ENCODE measurements at places on chromosomes 13 and 19. TPM values are rescaled to one million over a fixed set of nuclear protein-coding genes. Genes with fewer than 3 reads are reported as not detected.

ZNF28 gene
- total RNA-seq: 27.2 TPM

CPB2 gene
- total RNA-seq: 0.18 TPM

ZSCAN18 gene
- not detected for total RNA-seq

MCF2L gene
- 24.4 TPM for total RNA-seq

TTC9B gene
- not detected for total RNA-seq

KL gene
- total RNA-seq: 1.3 TPM

SBK3 gene
- 2.4 TPM for total RNA-seq

ONECUT3 gene
- total RNA-seq: not detected

C19orf73 gene
- 1.7 TPM for total RNA-seq

GRCh38 chr13:75513271-75513670 is 24.4 kb downstream of the COMMD6 start:
- no peak for DNase-seq
- H3K27me3 ChIP-seq: no peaks in the 10 kb centered on the region
- H3K36me3 ChIP-seq: no peaks in the 10 kb centered on the region
- no peak overlapping the region for H3K4me3 ChIP-seq
- H3K4me1 ChIP-seq: no peaks in the 10 kb centered on the region

DNA sequence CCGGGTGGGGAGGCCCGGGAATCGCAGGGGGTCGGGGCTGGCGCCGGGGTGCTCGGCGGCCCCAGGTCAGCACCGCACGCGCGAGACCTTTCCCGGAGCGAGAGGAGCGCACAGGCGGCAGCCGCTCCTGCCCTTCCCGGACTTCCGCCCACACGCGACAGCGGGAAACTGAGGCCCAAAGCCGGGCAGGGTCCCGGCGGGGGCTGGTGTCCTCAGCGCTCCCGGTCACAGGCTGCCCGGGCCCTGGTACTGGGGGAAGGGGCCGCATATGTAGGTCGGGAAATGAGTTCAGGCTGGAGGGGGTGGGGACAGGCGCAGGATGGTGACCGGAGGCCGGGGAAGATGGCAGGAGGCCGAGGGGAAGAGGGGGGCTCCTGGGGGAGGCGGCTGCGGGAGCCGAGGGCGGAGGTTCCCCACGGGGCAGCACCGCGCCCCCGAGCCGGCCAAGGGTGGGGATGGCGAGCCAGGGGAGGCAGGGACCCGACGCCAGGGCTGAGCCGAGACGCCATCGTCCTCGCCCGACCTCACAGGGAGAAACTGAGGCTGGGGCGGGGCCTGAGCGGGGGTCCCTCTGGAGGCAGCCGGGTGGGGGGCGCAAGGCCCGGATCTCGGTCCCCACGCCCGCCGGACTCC is 662 bp downstream of the CBARP start:
- no peak overlapping the region for H3K27ac ChIP-seq
- H3K36me3 ChIP-seq: no peaks in the 10 kb centered on the region
- peak overlapping the region; percentile 79 for H3K4me3 ChIP-seq
- no peak for DNase-seq
- no peaks in the 10 kb centered on the region for H3K27me3 ChIP-seq

DNA sequence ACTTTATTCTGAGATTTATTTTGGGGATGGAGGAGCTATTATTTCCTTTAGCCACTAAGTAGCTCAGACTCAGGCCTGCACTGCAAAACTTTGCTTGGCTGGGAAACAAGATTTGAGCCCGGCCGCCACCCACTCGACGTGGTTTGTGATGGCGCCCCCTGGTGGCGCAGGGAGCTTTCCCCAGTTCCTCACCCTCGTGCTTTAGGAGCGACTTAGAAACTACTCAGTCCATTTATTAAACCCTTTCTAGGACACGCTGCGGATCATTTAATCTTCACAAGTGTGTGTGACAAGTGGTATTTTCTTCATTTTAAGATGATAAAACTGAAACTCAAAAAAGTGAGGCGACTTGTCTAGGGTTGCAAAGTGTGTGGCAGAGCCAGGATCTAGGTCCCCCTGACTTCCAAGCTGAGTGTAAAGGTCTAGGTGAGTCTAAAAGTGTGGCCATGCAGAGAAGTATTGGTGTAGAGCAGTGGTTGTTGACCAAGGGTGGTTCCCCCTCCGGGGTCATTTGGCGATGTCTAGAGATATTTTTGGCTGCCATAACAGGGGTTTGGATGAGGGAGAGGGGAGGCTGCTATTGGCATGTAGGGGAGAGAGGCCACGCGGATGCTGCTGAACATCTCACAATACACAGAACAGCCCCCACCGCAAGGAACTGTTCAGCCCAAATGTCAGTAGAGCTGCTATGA is 2.2 kb downstream of the CXCL17 start:
- peak overlapping the region; percentile 61 for H3K27ac ChIP-seq
- H3K27me3 ChIP-seq: no peaks in the 10 kb centered on the region
- DNase-seq: peak; percentile 82
- H3K4me3 ChIP-seq: no peak overlapping the region
- peaks cover 55% of the 10 kb centered on the region for H3K4me1 ChIP-seq

- no peaks in the 10 kb centered on the region for H3K36me3 ChIP-seq
- H3K27me3 ChIP-seq: no peaks in the 10 kb centered on the region
- H3K4me3 ChIP-seq: no peak overlapping the region
- peaks cover 11% of the 10 kb centered on the region for H3K4me1 ChIP-seq
- no peak overlapping the region for H3K27ac ChIP-seq
Observed at GRCh38 chr19:33241091-33241529, 15.5 kb upstream of the SLC7A10 start.

- no peak overlapping the region for H3K4me3 ChIP-seq
- peaks cover 7% of the 10 kb centered on the region for H3K4me1 ChIP-seq
- H3K27me3 ChIP-seq: no peaks in the 10 kb centered on the region
Observed at GRCh38 chr13:27465611-27466010, 15.2 kb upstream of the MTIF3 start.

- no peak overlapping the region for H3K4me3 ChIP-seq
- no peak for DNase-seq
- H3K27ac ChIP-seq: no peak overlapping the region
Observed at GRCh38 chr13:44507639-44508038, 68.5 kb downstream of the TSC22D1 start.

GRCh38 chr19:48508729-48509411 is 2.8 kb downstream of the LMTK3 start:
- no peaks in the 10 kb centered on the region for H3K27me3 ChIP-seq
- H3K4me1 ChIP-seq: 0 out of 2 replicates have a peak, but pooled peaks cover 12% of the 10 kb centered on the region
- no peak overlapping the region for H3K4me3 ChIP-seq
- no peak overlapping the region for H3K27ac ChIP-seq
- DNase-seq: no peak

DNA sequence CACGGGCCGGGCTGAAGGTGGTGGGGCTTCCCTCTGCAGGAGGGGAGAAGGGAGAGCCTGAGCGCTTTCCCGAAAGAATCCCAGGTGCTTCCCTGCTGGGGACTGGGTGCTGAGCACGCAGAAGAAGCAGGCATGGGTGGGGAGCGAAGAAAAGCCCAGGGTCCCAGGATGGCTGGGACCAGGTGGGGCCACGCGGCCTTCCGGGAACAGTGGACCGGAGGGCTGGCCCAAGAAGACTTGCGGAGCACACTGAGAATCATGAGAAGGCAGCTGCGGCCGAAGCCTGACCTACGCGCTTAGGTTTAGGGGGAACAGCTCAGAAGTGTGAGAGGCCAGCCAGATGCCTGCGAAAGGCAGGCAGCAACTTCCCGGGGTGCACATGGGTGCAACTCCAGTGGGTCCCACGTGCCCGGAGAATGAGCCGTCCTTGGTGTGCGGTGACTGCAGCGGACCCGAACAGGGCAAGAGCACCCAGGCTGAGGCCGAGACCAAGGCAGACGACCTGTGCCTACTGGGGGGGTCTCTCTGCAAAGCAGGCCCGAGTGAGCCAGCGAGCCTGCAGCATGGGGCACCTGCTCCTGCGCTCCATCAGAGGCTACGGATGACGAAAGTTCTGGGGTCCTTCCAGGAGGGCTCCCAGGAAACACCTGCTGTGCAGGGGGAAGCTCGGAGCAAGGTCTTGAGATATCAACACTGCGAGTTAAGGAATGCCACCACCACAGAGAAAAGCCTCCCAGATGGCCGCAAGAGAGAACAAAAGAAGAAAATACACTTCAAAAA is 52.4 kb downstream of the MLLT1 start:
- H3K4me3 ChIP-seq: no peak overlapping the region
- DNase-seq: no peak
- no peak overlapping the region for H3K27ac ChIP-seq
- no peaks in the 10 kb centered on the region for H3K27me3 ChIP-seq
- H3K4me1 ChIP-seq: no peaks in the 10 kb centered on the region
- H3K36me3 ChIP-seq: no peaks in the 10 kb centered on the region

DNA sequence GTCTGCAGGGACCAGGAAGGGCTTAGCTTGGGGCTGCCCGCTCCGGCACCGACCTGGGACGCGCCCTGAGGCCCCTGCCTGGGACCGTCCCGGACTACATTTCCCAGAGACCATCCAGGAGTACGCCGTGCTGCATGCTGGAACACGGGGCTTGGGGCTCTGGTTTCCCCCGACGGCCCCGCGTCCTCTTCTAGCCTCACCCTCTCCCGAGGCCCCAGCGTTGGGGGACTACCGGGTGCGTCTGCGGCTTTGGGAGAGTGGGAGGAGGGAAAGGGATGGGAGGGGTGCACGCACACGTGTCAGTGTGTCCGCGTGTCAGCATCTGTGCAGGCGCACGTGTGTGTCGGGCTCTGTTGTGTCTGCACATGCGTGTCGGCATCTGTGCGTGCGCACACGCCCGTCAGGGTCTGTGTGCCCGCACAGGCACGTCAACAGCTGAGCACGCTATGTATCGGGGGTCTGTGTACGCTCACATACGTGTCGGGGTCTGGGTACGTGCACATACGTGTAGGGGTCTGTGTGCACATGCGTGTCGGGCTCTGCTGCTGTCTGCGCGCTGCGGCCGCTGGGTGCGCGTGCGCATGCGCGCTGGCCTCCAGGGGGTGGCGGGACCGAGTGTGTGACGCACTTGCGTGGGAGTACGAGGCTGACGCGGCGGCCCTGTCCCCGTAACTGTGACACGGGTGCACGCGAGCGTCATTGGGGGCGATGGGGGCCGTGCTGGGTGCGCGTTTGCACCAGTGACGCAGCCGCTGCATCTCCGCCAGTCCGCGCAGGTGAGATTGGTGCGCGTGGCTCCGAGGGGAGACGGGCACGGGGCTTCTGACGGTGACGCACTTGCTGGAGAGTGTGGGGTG is at the start of gene ZNF331:
TSS of gene ZNF331 (plus strand) at position 625 of the 857 bp plus-strand sequence. CDS start 31,232 bp downstream, outside the sequence.
- H3K4me3 ChIP-seq: peak within 1 kb of the TSS; percentile 88
- peaks cover 18% of the 10 kb centered on the region for H3K4me1 ChIP-seq
- H3K27me3 ChIP-seq: no peaks in the 10 kb centered on the region
- H3K27ac ChIP-seq: peak within 1 kb of the TSS; percentile 99

GRCh38 chr19:8681345-8682029 is 17.1 kb downstream of the ACTL9 start:
- no peaks in the 10 kb centered on the region for H3K27me3 ChIP-seq
- no peak for DNase-seq
- no peak overlapping the region for H3K4me3 ChIP-seq

- no peak for DNase-seq
- no peaks in the 10 kb centered on the region for H3K36me3 ChIP-seq
Observed at GRCh38 chr13:44210525-44210924, 163.1 kb upstream of the SERP2 start.

- H3K4me1 ChIP-seq: no peaks in the 10 kb centered on the region
- no peak for DNase-seq
- H3K27ac ChIP-seq: no peak overlapping the region
- H3K27me3 ChIP-seq: no peaks in the 10 kb centered on the region
Observed at GRCh38 chr13:57992416-57992815, 360.9 kb downstream of the PCDH17 start.

DNA sequence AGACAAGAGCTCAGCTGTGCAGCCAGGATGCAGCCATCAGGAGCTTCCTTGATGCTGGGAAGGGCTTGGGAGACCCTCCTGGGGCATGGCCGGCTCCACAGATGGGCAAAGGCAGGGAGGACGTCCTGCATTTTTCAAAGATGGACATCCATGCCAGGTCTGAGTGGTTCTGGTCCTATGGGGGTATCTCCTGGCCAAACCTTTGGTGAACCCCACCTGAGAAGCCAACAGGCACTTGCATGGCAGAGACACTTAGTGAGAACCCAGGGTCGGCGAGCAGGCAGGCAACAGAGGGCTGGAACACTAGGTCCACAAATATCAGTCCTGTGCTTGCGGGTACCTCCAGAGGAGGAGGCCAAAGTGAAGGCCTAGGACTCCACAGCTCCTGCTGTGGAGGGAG is 70.0 kb downstream of the KCTD15 start:
- no peaks in the 10 kb centered on the region for H3K36me3 ChIP-seq
- no peak overlapping the region for H3K27ac ChIP-seq
- H3K4me1 ChIP-seq: peaks cover 5% of the 10 kb centered on the region
- no peak for DNase-seq
- H3K27me3 ChIP-seq: no peaks in the 10 kb centered on the region

GRCh38 chr19:48750771-48751504 is 1.5 kb downstream of the FUT1 start:
- H3K4me3 ChIP-seq: no peak overlapping the region
- H3K27ac ChIP-seq: no peak overlapping the region
- H3K36me3 ChIP-seq: no peaks in the 10 kb centered on the region
- no peaks in the 10 kb centered on the region for H3K27me3 ChIP-seq
- H3K4me1 ChIP-seq: peaks cover 27% of the 10 kb centered on the region
- DNase-seq: no peak

DNA sequence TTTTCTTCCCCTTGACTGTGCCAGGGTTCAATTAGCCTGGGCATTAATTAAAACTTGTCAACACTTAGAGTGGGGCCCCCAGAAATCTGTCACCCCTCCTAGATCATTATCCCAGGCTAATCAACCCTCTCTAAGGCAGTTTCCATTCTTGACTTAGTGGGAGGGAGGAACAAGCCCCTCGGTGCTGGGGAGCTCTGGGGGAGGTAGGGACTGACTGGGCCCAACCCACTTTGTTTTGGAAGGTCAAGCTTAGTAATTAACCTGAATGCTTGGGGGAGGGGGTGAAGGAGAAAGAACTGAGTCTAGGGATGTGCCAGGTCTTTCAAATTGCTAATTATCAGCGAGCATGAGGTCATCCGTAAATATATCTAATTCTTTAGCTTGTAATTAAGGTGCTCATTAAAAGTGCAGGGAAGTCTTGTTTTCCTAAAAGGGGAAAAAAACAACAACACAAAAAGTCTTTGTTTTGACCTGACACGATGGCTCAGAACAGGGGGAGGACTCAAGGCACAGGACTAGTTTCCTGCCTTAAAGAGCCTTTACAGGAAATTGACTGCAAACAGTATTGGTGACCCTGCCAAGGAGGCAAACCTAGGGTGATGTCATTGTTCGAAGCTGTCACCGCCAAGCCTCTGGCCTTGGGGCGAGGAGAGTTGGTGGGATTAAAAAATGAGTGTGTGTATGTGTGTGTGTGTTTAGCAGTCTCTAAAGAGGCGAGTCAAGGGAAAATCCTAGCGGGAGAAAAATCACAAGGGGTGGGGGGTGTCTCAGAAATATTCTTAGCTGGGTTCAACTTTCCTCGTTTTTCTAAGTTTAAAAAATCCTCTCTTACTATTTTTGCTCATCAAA is 19.4 kb downstream of the ACTN4 start:
- H3K27ac ChIP-seq: peak overlapping the region; percentile 88
- H3K4me1 ChIP-seq: peaks cover 100% of the 10 kb centered on the region
- peaks cover 4% of the 10 kb centered on the region for H3K36me3 ChIP-seq
- no peaks in the 10 kb centered on the region for H3K27me3 ChIP-seq
- DNase-seq: no peak
- H3K4me3 ChIP-seq: no peak overlapping the region

Data from Caco-2 (cell line).